ENCODE measurements at places on chromosomes 1 and 21.

- DNase-seq: no peak
Measured at GRCh38 chr1:216587715-216588114, 135.5 kb downstream of the ESRRG start.

DNA sequence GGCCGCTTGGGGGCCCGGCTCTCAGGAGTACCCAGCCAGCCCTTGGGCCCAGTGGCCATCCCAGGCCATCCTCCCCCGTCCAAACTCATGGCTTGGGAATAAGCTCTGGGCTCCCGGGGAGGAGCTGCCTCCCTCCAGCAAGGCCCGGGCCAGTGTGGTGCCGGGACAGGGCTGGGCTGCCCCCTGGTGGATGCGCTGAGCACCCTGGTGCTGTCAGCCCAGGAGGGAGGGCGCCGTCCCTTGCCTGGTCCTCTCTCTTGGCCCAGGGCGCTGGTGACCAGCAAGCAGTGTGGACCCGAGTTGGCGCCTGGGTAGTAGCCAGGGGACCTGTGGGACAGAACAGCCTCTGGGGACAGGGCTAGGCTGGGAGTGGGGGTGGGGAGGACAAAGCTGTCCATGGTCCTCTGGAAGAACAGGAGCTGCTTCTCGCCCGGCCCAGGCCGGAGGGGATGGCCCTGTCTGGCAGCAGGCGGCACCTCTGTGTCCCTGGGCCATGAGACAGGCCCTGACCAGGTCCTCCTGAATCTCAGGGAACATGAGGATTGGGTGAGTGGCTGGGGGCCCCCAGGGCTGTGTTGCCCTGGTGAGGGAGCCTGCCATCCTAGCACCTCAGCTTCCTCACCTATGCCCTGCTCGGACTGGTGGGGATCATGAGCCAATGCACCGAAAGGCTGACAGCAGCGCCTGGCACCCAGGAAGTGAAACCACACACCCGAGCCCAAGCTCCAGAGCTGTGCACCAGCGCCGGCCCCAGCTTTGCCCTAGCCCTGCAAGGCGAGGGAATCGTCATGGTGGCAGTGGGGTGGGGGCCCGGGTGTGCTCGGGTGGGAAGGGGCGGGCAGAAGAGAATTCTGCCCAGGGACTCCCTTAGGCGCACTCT, 9.4 kb downstream of the MORN1 start:
- peak; percentile 84 for DNase-seq

- DNase-seq: no peak
Measured at GRCh38 chr1:151156515-151156819, at the start of gene TNFAIP8L2. Gene TNFAIP8L2 (plus strand): TSS chr1:151156649. CDS start chr1:151158698, 2,049 bp downstream.

DNA sequence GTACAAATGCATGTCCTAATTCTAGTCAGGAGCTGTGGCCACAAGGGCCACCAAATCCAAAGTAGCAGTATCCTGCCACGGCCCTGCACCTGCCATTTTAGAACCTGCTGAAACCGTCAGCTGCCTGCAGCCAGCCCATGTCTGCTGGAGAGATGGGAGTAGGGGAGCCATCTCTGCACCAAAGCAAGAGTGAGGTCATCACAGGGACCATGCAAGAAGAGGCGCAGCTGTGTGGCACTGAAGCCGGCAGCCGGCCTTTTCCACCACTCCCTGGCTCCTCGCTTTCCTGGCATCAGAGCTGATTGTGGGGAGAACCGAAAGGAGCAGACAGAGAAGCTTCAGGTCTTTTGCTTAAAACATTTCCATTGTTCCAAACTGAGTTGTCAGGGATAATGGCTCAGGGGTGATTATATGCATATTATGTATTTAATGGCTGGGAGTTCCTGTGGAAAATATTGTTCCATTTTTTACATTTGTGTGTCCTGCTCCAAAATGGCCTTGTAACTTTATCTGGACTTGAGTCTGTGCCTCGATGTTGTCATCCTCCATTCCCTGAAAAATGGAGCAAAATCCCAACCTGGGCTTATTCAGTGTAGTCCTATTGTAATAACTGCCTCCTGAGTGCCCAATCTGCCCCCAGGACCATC, 18.7 kb upstream of the NBL1 start:
- no peak for DNase-seq

- DNase-seq: no peak
Measured at GRCh38 chr1:23615423-23615822, 56.1 kb upstream of the ID3 start.

GRCh38 chr1:108826081-108826635, 30.7 kb downstream of the AKNAD1 start:
- no peak for DNase-seq

GRCh38 chr1:53257454-53258081, 19.2 kb upstream of the MAGOH start:
- no peak for DNase-seq

GRCh38 chr1:28073867-28074266, 14.5 kb downstream of the EYA3 start:
- no peak for DNase-seq

All from hindlimb muscle (tissue), 1 donor.